ENCODE measurements at places on chromosomes 11 and 22.
A peak's percentile ranks its signal among the peaks of the same experiment; 100 is the strongest.

DNA sequence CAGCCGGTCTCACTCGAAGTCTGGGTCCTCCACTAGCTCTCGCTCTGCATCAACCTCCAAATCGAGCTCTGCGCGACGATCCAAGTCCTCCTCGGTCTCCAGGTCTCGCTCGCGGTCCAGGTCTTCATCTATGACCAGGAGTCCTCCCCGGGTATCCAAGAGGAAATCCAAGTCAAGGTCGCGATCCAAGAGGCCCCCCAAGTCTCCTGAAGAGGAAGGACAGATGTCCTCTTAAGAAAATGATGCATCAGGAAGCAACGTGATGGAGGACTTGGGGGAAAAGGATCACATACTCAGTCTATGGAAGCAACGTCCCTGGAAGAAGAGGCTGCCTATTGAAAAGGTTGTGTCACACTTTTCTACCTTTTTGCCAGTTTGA is 1.1 kb downstream of the SRSF8 start:
- DNase-seq = no peak

DNA sequence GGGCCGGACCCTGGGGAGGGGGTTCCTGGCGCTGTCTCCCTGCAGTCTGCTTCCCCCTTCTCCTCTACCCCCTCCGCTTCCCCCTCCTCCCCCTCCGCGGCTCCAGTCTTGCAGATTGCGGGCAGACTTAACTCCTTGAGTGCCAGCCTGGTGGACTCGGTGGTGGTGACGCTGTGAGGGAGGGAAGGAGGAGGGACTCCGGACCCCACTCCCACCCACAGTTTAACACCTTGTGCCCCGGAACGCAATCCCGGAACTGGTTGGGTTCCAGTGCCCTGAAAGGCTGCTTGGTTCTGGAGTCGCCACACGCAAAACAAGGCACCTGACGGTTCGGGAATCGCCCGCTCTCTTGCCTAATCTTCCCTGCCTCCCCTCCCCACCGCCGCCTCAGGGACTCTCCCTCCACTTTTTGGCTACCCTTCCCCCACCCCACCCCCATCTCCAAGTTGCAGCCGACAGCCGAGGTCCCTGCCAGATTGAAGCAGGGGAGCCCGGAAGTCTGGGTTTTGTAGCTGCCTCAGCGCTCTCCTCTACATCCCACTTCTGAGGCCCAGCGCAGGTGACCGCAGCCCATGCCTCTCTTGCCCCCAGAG is 3.9 kb upstream of the BCL9L start:
- DNase-seq = peak; percentile 66

DNA sequence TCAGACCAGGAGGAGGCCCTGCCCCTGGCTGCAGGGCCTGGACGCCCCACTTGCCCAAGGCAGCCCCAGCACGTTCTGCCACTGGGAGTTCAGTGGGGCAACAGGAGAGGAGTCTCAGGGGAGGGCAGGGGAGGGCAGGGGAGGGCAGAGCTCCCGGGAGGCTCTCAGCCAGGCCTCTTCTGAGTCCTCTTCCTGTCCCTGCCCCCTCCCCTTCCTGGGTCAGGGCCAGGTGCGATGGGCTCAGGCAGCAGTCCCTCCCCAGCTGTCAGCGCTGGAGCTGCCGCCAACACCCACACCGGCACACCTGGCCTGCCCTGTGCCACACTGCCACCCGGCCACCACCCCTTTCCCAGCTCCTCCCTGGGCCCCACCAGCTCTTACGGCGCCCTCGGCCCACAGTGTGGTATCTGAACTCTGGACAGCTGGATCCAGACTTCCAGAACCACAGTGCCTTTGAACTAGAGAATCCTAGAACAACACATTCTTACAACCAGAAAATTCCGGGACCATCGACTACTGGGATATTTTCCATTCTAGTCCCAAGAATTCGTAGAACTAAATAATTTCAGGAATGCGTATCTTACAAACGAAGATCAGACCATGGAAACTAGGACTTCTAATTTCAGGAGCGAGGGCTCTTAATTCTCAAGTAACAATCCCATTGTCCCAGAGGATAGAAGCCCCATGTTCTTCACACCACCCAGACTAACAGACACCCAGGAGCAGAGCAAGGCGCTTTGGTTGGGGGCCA is 21.8 kb downstream of the RPL3 start:
- DNase-seq = no peak

GRCh38 chr11:124402326-124402922 is 3.6 kb upstream of the OR8B3 start:
- DNase-seq = peak; percentile 83

DNA sequence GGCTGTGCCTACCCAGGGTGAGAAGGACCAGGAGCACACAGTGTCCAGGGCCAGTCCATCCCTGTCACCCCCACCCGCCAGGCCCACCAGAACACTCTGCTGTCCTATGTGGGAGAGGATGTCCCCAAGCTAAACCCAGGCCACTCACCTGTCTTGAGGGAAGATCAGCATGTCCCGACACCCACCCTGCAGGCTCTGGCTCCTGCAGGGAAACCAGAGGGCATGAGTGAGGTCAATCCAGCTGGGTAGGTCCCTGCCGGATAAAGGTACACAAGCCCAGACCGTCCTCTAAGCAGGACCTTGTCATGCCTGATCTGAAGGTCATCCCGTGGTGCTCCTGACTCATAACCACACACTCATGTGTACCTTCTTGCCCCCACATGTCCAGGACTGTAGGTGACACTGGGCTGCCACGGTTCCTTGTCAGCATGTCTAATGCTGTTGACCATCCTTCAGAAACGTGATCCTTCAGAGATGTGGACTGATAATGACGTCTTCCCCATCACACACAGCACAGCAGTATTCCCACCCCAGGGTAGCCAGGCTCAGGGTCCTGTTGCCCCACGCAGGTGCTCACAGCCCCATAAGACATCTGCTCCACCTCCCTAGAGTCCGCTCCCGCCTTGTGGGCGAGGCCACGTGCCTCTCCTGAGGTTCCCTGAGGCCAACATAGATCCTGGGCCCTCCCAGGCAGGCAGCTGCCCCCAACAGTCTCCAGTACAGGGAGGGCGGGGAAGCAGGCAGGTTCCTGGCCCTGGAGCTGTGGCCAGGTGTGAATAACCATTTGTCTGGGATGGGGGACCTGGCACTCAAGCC is 6.1 kb downstream of the ARVCF start:
- no peak for DNase-seq

DNA sequence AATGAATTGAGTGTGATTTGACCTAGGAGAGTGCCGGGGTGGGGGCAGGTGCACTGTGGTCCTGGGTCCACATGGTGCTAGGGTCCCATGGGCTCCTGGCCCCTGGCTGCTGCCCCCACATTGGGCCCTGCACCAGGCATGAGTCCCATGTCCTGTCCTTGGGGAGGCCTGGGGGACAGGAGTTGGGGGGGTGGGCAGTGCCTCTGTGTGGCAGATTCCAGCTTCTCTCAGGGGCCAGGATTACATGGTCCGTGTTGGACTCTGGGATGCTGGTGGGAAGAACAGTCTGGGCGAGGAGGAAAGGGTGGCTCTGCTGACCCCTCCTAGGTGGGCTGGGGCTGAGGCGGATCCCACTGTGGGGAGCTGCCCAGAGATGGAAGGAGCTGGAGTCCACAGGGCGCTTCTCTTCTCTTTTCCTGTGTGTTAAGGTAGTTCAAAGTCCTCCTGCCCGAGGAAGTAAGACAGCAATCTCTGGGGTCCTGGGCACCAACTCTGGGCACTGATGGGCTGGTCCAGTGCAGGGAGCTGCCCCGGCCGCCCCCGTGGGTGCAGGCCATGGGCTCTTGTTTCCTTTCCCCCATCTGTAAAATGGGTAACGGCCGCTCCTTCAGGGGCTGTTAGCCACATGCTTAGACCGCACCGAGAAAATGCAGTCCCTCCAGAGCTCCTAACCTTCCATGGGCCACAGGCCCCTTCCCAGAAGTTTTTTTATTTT is 19.8 kb downstream of the KCNQ1 start:
- DNase-seq = no peak

DNA sequence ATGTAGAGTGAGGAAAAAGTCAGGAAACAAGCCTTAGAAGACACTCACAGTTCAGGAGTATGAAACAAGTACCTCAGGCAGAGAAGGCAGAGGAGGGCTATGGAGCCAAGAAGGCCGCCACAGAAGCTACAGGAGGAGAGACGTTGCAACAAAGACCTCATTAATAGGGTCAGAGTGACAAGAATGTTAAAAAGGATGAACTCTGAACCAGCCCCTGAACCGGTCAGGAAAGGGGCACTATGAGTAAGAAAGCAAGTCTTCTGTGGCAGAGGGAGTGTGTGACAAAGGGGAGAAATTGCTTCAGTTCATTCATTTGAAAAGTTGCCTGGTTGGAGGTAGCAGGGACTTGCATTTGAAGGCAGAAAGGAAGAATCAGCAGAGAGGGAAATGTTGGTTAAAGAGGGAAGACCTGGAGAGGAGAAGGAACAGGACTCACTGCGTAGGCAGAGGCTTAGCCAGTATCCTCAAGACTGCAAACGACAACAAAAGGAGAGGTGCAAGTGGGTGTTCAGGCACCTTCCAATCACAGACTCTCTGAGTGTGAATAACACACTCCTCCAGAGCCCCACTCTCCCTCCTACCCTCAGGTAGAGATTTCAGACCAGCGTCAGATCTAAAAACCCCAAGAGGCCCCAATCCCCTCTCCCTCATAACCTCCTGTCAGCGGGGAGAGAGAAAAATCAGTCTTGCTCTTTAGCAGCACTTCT is 15.4 kb downstream of the TAGLN start:
- DNase-seq = no peak

Measured in activated CD4-positive, alpha-beta T cell treated with anti-CD3 and anti-CD28 coated beads, Interleukin-2, amount 50 U/mL, for 16 hours (primary cell).